AG20443 (cell line): ENCODE measurements at places on chromosomes 6 and 20.

- DNase-seq: no peak
Measured at GRCh38 chr6:121691126-121691551, 255.7 kb downstream of the GJA1 start.

DNA sequence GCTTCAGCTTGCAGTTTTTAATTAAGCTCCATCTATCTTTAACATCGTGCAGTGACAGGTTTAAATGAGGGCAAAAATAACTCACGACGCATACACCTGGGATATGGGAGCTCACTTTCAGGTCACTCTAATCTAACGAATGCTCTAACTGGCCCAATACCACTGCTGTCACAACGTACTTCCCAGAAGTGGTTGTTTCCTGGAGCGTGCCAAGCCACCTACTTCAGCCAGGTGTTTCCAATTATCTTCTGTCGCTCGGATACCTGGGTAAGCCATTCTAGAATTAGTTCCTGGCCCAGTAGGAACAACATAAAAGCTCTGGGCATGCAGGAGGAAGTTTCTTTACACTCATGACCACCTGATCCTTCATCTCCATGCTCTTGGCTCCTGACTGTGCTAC, 147.4 kb downstream of the FOXC1 start:
- DNase-seq: no peak

DNA sequence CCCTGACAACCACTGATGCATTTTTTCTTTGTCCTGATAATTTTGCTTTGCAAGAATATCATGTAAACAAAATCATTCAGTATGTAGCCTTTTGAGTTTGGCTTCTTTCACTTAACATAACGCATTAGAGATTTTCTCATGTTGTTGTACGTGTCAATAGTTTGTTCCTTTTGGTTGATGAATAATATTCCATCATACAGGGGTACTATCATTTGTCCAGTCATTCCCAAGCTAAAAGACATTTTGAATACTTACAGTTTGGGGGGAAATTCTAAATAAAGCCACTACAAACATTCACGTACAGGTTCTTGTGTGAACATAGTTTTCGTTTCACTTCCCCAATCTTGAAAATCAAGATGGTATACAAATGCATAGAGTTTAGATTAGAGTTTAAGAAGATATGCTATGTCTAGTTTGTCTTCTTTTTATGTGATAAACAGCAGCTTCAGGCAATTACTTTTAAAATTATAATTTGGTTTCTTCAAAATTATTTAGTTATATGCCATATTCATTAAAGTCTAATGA, 5.2 kb downstream of the HAO1 start:
- no peak for DNase-seq

- DNase-seq: no peak
Measured at GRCh38 chr20:61938839-61939690, 126.6 kb downstream of the TAF4 start.

DNA sequence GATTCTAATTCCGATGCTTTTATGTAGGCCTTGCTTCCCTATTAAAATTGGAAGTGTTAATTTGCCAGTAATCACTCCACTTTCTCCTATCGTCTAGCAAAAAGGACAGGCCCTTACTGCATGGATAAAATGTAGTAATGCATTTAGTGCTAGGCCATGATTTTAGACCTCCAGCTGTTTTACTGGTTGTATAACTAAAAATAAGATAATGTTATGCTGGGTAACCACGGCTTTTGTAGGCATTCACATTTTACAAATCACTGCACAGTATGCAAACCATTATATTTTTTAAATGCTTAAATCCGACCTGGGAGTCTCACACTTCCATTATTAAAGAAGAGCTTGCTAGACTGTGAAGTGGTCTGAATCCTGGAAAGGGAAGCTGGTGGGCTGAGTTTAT, 179.5 kb downstream of the TFAP2A start:
- no peak for DNase-seq

GRCh38 chr20:54340206-54340605, 132.3 kb downstream of the PFDN4 start:
- DNase-seq: no peak

- DNase-seq: peak; percentile 63
Measured at GRCh38 chr6:90610751-90611542, 24.1 kb upstream of the MAP3K7 start.

GRCh38 chr20:63310265-63310991, 17.4 kb downstream of the COL20A1 start:
- DNase-seq: no peak

DNA sequence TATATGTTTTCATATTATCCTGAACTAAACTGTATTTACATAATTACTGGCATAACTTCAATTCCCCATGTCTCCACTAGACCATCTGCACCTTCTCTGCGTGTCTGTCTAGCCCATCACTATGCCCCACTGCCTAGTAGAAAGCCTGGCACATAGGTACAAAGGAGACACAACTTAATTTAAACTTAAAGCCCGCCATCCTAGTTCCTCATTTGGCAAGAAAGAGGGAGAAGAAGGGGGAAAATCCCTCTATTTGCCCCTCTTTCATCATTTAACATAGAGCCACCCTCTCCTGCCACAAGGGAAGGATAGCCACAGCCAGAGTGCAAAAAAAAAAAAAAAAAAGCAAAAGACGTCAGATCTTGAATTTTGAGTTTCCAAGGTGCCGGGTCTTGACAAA, 1.8 kb downstream of the PKIG start:
- no peak for DNase-seq
